ENCODE measurements at places on chromosomes 1 and 21.

- no peak for DNase-seq
Measured at GRCh38 chr1:34744851-34745250, 10.0 kb upstream of the GJB5 start.

GRCh38 chr1:95742591-95743089 is 508.6 kb downstream of the RWDD3 start:
- DNase-seq = no peak

GRCh38 chr1:198498881-198499280 is 41.6 kb downstream of the ATP6V1G3 start:
- no peak for DNase-seq

DNA sequence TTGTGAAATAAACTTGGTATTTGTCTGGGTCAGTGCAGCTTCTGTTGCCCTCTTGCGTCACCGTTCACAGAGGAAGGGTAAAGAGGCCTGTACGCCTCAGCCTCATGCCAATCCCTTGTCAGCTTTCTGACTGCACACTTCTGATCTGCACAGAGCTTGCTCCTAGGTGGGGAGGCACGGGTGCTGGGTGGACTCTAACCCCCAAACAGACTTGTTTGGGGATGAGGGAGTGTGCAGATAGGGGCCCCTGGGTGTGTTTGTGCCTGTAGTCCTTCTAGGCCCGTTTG is 803 bp upstream of the B4GALT2 start:
- no peak for DNase-seq

Measured in CD14-positive monocyte (primary cell).